Stomach (tissue), 19 donors: ENCODE measurements at places on chromosomes 13 and 19. TPM values are rescaled to one million over a fixed set of nuclear protein-coding genes. Genes with fewer than 3 reads are reported as not detected.
A peak's percentile ranks its signal among the peaks of the same experiment; 100 is the strongest.

Gene CAMSAP3
- 43.8 TPM for total RNA-seq

Gene CFAP97D2
- not detected for total RNA-seq

Gene MIA
- total RNA-seq, result 8.1 TPM

- DNase-seq, result no peak
Measured at GRCh38 chr13:69487576-69487975, 620.0 kb upstream of the ATXN8OS start.

DNA sequence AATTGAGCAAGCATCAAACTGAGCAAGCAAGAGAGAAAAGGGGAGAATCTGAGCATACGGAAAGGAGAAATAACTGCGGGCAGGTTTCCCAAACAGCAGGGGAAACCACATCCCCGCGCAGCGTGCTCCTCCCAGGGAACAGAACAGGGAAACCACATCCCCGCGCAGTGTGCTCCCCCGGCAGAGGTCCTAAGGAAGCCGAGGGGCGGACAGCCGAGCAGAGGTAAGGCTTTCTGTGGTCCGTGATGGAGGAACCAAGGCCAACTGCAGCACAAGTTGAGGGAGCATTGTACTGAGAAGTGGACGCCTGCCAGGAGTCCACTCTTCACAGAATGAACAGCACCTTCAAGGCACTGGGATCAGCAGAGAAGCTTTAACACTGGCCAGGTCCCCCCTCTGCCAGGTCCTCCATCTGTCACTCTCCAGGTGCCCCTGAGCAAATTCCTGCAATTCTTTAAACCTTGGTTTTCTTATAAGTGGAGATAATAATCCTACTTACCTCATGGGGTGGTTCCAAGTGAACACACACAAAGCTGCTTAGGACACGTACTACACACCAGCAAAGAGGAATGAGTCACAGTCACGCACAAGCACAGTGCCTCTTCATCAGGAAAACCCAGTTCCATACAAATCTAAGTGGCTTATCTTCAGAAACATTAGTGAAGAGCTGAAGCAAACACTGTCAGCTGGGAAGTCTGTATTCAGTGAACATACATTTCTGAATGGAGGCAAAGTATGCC, 23.0 kb upstream of the LAMP1 start:
- peak; percentile 39 for DNase-seq

- no peak for DNase-seq
Measured at GRCh38 chr13:90118467-90119071, 1228.9 kb upstream of the MIR17HG start.

- DNase-seq, result peak; percentile 60
Measured at GRCh38 chr13:96848286-96848685, 146.0 kb downstream of the OXGR1 start.

DNA sequence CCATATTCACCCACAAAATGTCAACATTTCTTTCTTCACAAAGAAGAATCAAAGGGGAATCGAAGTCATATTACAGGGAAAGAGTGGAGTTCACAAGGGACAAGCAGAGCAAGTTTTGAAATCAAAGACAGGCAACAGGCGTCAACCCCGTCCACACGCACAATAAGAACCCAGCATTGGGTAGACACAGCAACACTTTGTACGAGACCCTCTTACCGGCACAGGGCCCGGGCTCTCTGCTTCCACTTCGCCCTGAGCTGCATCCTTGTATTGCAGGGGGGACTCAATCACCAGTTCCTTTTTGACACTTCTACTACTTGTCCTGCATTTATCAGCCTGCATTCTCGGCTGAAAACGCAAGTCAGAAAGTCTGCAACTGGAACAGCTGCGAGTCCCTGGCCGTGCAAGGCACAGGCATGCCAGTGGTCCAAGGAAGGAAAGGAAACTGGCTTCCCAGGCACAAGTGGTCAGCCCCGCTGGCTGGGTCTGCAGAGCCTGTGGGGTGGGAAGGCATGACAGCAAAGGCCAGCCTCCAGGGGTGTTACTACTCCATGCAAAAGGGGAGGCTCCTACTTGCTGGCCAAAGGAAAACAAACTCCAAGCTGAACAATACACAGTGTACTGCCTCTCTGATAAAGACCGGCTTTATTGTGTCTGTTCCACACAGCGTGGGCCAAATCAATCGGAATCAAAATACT, at the start of gene DOCK9:
Gene DOCK9 (minus strand): TSS at position 497 of the 698 bp plus-strand sequence. CDS start 155 bp downstream, at position 342.
- peak; percentile 60 for DNase-seq

GRCh38 chr19:38898788-38899446, 501 bp downstream of the SIRT2 start:
- peak; percentile 27 for DNase-seq

Gene FBN3
- total RNA-seq, result not detected

Gene RYR1
- total RNA-seq, result 0.14 TPM

Gene ARHGEF1
- total RNA-seq, result 177 TPM

DNA sequence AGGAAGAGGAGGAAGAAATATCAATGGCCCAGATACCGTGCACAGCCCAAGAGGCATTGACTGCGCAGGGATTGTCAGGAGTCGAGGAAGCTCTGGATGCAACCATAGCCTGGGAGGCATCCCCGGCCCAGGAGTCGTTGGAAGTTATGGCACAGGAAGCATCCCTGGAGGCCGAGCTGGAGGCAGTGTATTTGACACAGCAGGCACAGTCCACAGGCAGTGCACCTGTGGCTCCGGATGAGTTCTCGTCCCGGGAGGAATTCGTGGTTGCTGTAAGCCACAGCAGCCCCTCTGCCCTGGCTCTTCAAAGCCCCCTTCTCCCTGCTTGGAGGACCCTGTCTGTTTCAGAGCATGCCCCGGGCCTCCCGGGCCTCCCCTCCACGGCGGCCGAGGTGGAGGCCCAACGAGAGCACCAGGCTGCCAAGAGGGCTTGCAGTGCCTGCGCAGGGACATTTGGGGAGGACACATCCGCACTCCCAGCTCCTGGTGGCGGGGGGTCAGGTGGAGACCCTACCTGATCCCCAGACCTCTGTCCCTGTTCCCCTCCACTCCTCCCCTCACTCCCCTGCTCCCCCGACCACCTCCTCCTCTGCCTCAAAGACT, 36.0 kb downstream of the KEAP1 start:
- DNase-seq, result no peak

Gene ZNF486
- 2.3 TPM for total RNA-seq

DNA sequence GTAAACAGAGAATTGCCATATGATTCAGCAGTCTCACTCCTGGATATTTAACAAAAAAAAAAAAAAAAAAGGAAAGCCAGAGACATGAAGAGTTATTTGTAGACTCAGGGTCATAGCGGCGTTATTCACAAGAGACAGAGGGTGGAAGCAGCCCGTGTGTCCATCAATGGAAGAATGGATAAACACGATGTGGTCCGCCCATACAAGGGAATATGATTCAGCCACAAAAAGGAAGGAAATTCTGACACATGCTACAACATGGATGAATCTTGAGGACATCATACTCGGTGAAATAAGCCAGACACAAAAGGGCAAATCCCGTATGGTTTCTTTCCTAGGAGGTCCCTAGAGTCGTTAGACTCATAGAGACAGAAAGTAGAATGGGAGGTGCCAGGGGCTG, 14.8 kb downstream of the ACSBG2 start:
- DNase-seq, result no peak

DNA sequence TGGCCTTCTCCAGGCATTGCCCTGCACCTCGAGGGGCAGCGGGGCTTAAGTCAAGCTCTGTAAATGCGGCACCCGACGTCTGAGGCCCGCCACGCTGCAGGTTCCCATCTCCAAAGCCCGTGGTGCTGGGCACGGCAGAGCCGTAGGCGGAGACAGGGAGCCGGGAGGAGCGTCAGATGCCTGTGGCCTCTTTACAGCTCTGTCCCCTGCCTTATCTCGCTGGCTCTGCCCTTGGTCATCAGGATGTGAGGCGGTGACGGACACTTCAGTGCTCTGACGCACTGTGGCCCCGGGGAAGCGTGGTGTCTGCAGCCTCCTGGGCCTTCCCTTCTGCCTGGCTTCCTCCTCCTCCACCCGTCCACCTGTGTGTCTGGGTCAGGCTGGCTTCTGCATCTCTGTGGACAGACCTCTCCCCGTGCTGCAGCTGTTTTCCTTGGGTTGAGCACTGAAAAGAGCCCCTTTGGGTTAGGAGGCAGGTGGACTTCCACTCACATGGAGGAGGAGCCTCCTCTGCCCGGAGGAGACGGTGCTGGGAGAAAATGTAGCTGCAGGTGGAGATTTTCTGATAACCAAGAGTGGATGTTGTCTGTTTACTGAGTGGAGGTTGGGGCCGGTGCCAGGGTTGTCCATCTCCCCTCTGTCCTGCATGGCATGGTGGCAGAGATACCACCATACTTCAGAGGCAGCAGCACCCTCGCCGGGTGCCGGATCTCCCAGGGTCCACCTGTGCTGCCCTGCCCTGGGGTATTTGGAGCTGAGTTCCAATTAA, 14.6 kb downstream of the MCF2L start:
- DNase-seq, result no peak

- DNase-seq, result no peak
Measured at GRCh38 chr19:5396963-5397362, 56.4 kb upstream of the PTPRS start.

DNA sequence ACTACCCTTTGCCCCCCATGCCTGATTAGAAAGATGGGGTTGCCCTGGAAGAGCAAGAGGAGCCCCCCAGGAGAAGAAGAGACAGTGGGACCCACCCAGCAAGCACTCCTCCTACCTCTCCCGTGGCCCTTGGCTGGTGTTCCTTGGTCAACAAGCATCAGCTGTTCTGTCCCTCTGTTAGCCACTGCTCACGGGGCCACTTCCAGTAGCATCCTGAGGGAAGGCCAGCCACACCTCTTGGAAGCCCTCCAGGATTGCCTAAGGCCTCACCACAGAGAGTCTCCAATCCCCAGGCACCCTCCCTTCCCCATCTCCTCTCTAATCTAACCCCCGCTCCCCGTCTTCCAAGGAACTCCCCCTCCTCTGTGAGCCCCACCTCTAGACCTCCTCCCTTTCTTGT, 15.1 kb upstream of the DPP9 start:
- DNase-seq, result no peak

GRCh38 chr13:85985797-85986196, 186.6 kb upstream of the SLITRK6 start:
- no peak for DNase-seq

Gene ACP7
- not detected for total RNA-seq

Gene CEACAM21
- not detected for total RNA-seq

GRCh38 chr19:4866595-4867424, 657 bp downstream of the PLIN3 start:
- peak; percentile 68 for DNase-seq

DNA sequence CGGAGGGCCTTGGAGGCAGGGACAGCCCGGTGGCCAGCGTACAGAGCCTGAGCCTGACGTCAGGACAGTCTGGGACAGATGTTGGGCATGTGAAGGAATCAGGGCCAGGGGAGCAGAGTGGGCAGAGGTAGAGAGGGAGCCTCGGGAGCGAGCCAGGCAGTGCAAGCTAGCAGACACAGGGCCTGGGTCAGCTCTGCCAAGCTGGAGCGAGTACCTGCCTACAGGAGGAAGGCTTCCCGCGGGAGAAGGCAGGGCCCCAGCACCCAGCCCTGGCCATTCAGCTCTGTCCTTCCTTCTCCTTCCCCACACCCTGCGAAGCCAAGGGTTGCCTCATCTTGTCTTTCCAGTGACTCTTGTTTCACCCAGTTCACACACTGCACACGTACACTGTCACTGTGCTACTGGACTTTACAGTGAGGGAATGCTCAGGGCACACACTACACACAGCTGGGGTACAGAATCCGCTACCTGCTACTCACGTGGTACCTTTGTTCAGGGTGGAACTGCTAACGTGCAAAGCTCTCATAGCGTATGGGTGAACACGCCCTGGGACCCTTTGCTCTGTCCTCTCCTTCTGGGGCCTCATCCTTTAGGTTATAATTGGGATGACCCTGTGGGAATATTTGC, 9.8 kb upstream of the C1QTNF9 start:
- DNase-seq, result no peak

DNA sequence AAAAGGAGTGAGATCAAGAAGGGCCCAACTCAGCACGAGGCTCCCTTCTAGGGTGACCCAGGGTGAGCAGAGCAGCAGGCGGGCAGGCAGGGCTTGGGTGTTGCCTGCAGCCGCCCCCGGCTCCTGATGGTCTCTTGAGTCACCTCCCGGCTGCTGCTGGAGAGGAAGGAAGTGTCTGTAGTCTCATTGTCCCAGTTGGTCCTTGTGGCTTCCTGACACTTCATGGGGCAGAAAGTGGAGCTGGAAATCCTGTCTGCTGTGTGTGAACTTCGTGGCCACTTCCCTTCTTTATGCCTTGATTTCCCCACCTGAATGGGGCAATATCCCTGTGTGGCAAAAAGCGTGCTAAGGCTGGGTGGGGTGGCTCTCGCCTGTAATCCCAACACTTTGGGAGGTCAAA, 2.5 kb downstream of the MAP1S start:
- no peak for DNase-seq

Gene LILRB2
- 1.3 TPM for total RNA-seq

- no peak for DNase-seq
Measured at GRCh38 chr13:80955501-80955900, 614.6 kb upstream of the SPRY2 start.

GRCh38 chr19:632579-633067, 714 bp downstream of the POLRMT start:
- peak; percentile 60 for DNase-seq

Gene MOB3A
- total RNA-seq, result 34.4 TPM

DNA sequence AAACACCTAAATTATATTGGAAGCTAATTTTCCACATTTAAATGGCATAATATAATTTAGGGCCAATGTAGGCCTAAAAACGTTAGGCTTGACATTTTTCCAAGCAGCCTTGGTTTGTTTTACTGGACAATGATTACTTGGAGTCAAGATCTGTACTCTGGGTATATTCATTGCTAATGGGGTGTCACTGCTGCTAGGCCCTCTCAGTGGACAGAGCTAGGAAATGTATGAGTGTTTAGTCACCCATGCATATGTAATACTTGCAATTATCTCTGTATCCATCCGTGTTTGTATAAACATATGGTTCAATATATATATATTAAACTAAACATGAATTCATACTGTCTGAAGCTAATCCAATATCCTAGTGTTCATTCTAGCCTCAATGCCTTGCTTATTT, 598.1 kb downstream of the DCT start:
- no peak for DNase-seq

DNA sequence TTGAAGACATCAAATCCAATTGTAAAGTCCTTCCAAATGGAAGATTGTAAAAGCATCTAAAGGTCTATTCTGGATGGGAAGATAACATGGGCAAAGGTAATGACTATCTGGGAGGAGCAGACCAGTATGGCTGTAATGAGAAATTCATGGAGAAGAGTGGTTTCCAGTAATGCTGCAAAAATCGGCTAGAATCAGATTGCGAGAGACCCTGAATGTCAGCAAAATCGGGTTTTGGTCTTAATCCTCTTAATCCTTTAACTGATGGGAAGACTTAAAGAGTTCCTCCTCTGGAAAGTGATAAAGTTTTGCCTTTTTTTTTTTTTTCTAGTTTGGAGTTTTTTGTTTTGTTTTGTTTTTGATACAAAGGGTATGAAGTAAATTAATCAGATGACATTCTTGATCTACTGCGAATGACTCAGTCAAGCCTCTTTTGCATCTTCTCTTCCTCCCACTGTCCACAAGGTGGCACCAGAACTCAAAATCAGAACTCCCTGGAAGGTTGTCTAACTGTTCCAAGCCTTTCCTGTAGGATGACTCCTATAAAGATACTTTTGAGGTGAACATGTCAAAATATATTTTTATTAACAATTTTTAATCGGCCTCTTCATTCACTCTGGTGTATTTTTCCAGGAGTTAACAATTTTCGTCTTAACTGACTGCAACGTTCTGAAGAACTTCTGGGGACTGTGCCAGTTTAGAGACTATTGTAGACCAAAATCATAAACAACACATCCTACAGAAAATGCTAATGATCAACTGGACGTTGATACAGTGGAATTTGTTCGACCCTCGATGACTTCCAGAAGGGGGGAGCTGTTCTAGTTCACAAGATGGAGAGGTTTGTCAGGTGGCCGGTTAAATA, 213.3 kb upstream of the MIR17HG start:
- peak; percentile 42 for DNase-seq

GRCh38 chr13:67966065-67966464, 735.9 kb upstream of the PCDH9 start:
- DNase-seq, result no peak

GRCh38 chr19:2711172-2711874, 8.8 kb upstream of the GNG7 start:
- no peak for DNase-seq
